ENCODE measurements at places on chromosomes 2 and 18.

- DNase-seq, result no peak
These were observed 171.6 kb downstream of the VAPA start for GRCh38 chr18:10085416-10085815.

DNA sequence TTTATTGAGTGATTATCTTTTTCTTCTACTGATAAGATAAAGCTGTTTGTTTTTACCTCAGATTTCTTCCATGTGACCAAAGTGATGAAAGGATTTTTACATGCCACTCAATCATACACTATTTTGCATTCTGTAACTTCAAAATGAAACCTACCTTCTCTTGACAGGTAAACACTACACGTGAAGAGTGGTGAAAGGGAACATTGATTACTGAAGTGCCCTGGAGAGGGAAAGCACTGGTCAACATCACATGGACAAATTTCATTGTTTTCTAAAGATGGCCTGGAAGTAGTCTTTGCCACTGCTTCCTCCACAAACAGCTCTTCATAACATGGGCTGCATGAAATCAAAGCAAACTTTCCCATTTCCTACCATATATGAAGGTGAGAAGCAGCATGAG is 120.1 kb downstream of the HIBCH start:
- no peak for DNase-seq

GRCh38 chr2:16464641-16465040 is 201.0 kb downstream of the CYRIA start:
- no peak for DNase-seq

GRCh38 chr2:141301551-141301950 is 829.3 kb downstream of the LRP1B start:
- DNase-seq, result no peak

- no peak for DNase-seq
These were observed 32.9 kb downstream of the EHD3 start for GRCh38 chr2:31266804-31267203.

GRCh38 chr2:60966507-60967405 is 50.8 kb upstream of the PEX13 start:
- DNase-seq, result no peak

- DNase-seq, result no peak
These were observed 183.3 kb downstream of the ASXL3 start for GRCh38 chr18:33761363-33761762.

DNA sequence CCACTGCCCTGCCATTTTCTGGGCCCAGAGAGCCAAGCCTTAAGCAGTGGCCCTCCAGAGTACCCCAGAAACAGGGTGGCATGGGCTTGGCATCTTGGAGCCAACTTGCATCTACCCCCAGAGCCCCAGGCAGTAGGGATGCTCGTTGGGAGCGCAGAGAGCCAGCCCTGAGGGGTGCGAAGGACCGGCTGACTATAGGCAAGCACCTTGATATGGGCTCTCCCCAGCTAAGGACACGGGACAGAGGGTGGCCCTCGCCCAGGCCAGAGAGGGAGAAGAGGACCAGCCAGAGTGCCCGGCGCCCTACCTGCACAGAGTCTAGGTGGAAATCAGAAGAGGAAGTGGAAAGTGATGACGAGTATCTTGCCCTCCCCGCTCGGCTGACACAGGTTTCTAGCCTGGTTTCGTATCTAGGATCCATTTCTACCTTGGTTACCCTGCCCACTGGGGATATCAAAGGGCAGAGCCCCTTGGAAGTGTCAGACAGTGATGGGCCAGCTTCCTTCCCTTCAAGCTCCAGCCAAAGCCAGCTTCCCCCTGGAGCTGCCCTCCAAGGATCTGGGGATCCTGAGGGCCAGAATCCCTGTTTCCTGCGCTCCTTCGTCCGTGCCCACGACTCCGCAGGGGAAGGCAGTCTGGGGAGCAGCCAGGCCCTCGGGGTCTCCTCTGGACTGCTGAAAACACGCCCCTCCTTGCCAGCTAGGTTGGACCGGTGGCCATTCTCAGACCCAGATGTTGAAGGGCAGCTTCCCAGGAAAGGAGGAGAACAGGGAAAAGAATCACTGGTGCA is 16.2 kb downstream of the CEP68 start:
- DNase-seq, result no peak

GRCh38 chr2:46520130-46520711 is 40.9 kb downstream of the TMEM247 start:
- no peak for DNase-seq

- no peak for DNase-seq
These were observed 70.5 kb downstream of the SFXN5 start for GRCh38 chr2:73000808-73001570.

- DNase-seq, result no peak
These were observed 27.5 kb downstream of the TMEM18 start for GRCh38 chr2:649426-650342.

DNA sequence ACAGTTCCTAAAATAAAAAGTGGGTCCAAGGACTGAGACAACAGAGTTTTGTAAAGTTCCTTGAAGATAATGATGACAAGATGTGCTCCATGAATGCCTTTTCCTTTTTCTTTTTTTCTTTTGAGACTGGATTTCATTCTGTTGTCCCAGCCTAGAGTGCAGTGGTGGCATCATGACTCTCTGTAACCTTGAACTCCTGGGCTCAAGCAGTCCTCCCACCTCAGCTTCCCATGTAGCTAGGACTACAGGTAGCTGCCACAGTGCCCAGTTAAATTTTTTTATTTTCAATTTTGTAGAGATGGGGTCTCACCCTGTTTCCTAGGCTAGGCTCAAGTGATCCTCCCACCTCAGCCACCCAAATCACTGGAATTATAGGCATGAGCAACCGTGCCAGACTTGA is 16.1 kb upstream of the TTC27 start:
- no peak for DNase-seq

- no peak for DNase-seq
These were observed 38.2 kb downstream of the ACVR1 start for GRCh38 chr2:157837851-157838441.

DNA sequence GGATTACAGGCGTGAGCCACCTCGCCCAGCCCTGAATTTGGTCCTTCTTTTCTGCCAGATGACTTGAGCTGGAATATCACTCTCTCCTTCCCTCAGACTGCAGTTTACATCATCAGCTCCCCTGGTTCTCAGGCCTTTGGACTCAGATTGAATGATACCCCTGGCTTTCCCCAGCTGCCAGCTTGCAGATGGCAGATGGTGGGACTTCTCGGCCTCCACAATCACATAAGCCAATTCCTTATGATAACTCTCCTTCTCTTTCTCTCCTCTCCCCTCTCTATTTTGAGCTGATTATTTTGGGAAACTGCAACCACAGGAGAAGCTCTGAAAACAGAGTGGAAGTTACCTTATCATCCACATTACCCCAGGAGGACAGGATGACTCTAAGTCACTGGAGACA is 33.4 kb upstream of the ATP8B1 start:
- DNase-seq, result no peak

GRCh38 chr2:20633794-20634506 is 16.9 kb downstream of the HS1BP3 start:
- no peak for DNase-seq

- DNase-seq, result no peak
These were observed 89.5 kb upstream of the DPP10 start for GRCh38 chr2:114352988-114353387.

DNA sequence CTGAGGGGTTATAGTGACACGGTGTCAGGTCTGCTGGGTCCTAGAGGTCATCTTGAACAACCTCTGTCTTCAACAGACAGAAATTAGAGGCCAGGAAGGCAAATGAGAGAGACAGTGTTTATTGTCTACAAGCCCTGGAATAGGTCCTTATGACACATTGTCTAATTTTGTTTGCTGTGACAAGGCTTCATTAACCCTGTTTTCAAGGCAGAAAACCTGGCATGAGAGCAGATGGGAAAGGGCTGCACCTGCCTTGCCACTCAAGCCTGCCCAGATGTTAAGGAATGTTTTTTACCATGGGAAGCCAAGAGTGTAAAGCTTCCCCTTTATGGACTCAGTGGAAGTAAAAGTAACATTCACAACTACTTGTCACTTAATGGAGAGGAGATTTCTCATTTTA is 275.3 kb downstream of the KCNS3 start:
- no peak for DNase-seq

DNA sequence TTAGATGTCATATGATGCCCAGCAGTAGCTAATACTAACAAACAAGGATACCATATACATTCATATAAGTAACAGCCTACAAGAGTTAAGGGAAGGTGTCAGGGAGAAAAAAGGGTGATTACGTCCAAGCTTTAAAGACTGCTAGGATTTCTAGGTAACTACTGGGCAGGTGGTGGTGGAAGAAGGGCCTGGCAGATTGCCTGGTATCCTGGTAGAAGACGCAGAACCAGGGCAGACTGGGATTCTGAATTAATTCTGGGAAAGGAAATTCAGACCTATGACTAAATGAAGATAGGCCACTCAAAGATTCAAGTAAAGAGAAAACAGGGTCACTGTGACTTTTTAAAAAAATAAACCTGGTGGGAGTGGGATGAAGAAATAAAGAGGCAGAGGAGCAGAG is 31.9 kb downstream of the NDUFA10 start:
- no peak for DNase-seq

DNA sequence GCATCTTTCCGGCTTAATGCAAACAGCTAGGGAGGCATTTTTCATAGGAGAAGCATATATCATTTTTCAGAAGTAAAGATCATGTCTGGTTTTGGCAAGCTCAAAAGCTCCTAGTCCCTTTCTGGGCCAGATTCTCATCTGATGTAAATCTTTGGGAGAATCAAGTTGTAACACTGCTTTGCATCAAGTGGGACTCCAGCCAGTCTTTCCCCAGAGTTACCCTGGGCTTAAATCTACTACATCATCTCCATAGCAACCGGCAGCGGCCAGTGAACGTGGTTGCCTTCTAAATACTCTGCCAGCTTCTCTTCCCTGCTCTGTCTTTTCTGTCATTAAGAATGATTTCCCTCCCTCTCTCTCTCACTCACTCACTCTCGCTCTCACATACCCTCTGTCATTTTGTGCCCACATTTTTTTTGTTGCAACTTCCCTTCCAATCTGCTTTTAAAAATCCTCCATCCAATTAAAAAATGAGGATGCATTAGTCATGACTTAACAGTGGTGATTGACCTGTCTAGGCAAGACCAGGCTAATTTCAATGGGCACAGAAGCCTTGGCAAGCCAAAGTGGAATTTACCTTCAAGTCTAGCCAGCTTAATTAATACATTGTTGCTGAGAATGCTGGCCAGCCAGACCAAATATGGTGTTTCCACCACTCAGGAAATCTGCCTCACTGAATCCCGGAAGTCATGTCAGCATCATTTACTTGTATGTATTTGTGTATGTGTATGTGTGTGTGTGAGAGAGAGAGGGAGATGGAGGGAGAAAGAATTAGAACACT is 93.0 kb downstream of the NRP2 start:
- DNase-seq, result no peak

DNA sequence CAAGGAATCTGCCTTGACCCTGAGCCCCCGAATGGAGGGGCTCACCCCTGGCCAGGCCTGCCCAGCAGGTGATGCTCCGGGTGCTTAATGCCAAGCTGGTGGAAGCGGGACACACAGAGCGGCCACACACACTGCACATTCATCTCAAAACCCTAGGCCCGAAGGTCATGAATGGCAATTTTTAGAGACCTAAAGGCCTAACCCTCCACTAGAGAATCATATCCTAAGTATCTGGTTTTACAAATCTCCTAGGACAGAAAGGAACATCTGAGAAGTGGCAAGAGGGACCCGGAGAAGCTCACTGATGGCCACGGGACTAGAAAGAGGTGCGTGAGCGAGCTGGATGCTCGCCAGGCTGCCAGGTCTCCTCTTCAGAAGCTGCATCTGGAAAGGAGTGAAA is 38.3 kb downstream of the ST3GAL5 start:
- no peak for DNase-seq

DNA sequence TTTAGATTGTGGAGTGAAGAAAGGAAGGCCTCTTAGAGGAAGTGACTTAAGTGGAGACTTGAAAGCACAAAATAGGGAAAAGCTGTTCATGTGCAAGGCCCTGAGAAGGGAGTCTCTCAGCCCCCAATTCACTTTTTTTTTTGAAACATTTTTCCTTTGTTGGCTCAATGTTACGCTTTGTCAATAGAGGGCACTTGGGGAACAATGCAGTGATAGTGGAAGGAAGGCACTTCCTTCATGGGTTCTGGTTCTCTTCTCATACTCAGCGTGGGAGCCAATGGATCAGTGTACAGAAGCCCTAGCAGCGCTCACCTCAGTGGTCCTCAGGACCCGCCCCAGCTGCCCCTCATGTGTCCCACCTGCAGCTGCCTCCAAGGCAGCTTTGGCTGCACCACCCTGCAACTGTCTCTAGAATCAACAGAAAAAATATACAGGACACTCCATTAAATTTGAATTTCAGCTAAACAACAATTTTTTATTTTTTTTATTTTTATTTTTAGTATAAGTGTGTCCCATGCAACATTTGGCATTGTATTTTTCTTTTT is 8.6 kb upstream of the C2orf42 start:
- DNase-seq, result no peak

- no peak for DNase-seq
These were observed 1.1 kb downstream of the CDK5R2 start for GRCh38 chr2:218960309-218961165.

GRCh38 chr2:223828314-223828713 is 9.1 kb downstream of the AP1S3 start:
- no peak for DNase-seq

DNA sequence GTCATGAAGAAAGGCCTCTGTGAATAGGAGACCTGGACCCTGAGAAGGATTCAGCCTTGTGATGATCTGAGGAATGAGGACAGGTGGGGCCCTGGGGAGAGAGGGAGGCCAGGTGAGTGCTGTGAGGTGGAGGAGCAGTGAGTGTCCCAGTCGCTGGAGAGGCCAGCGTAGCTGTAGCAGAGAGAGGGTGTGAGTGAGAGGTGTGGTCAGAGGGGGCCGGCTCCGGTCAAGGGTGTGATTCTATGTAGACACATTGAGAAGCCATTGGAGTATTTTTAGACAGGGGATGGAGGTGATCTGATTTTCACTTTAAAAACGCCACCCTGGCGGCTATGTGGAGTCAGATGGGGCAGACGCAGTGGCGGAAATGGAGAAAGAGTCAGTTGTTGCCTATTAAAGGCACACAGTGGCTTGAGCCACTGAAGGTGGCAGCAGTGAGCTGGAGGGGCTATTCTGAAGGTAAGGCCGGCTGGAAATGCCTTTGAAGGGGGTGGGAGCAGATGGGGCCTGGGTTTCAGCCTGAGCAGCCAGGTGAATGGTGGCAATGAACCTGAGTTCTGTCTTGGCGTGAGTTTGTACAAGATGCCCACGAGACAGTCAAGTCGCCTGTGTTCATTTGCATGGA is 55.6 kb downstream of the GREB1 start:
- DNase-seq, result no peak

GRCh38 chr2:8252997-8253694 is 428.7 kb upstream of the ID2 start:
- no peak for DNase-seq

All from activated naive CD4-positive, alpha-beta T cell treated with anti-CD3 and anti-CD28 coated beads for 36 hours (primary cell).